ENCODE measurements at places on chromosomes 5 and 9.

GRCh38 chr5:41747301-41747700 is 122.9 kb downstream of the OXCT1 start:
- no peak for DNase-seq

DNA sequence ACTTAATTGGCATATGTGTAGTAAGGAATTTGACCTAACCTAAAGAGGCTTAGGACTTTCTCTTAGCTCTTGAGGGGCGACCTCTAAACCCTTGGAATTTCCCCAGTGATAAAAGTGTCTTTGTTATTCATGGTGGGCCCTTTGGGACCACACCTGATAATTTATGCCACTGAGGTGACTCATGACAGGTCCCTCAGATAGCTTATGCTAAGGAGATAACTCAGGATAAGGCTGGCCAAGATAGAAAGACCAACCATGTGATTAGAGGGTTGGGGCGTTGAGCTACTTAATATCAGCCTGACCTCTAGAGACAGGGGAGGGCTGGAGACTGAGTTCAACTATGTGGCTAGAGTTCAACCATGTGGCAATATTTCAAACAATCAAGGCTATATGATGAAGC is 218.1 kb downstream of the AP3B1 start:
- no peak for DNase-seq

- DNase-seq, result no peak
These were observed 822.5 kb downstream of the NR2F1-AS1 start for GRCh38 chr5:92758552-92758951.

GRCh38 chr5:61450493-61451279 is 118.6 kb downstream of the ZSWIM6 start:
- no peak for DNase-seq

- DNase-seq, result no peak
These were observed 199.9 kb downstream of the AGTPBP1 start for GRCh38 chr9:85541876-85542275.

All from activated naive CD4-positive, alpha-beta T cell treated with anti-CD3 and anti-CD28 coated beads, Interleukin-2, amount 50 U/mL, for 72 hours (primary cell).